A549 treated with CORT108297 at 1 μM for 4 hours (cell line): ENCODE measurements at places on chromosomes 7 and 10. TPM values are rescaled to one million over a fixed set of nuclear protein-coding genes. Genes with fewer than 3 reads are reported as not detected.

The CDHR1 gene
- total RNA-seq, result 0.05 to 0.19 TPM (median 0.13 TPM) in 4 of 5 replicates, not detected in the other

The ERCC6 gene
- total RNA-seq, result 5.0 to 7.3 TPM (median 5.7 TPM) in 5 replicates

The FBXL13 gene
- 0.26 to 0.88 TPM (median 0.61 TPM) in 5 replicates for total RNA-seq

The CALHM3 gene
- total RNA-seq, result 0.45 to 0.74 TPM (median 0.49 TPM) in 5 replicates

The H2BK1 gene
- not detected in 5 replicates for total RNA-seq

The PRPS1L1 gene
- total RNA-seq, result not detected in 5 replicates

The HMX3 gene
- total RNA-seq, result 0.09 TPM in 1 of 5 replicates, not detected in the others

The KLLN gene
- 0.43 to 0.66 TPM (median 0.52 TPM) in 5 replicates for total RNA-seq

The CTTNBP2 gene
- 0.21 to 0.92 TPM (median 0.41 TPM) in 5 replicates for total RNA-seq

The ABCA13 gene
- 0.01 to 0.16 TPM (median 0.08 TPM) in 5 replicates for total RNA-seq

The PNLIP gene
- not detected in 5 replicates for total RNA-seq

The MYOZ1 gene
- not detected in 5 replicates for total RNA-seq

The PARD3 gene
- total RNA-seq, result 57.0 to 88.0 TPM (median 71.0 TPM) in 5 replicates

The LIPA gene
- 42.6 to 54.6 TPM (median 44.5 TPM) in 5 replicates for total RNA-seq

The LYZL1 gene
- not detected in 5 replicates for total RNA-seq

The GPRIN2 gene
- total RNA-seq, result 26.2 to 47.1 TPM (median 37.6 TPM) in 5 replicates

The MOGAT3 gene
- not detected in 5 replicates for total RNA-seq

The ANKRD30A gene
- total RNA-seq, result 0.52 to 0.94 TPM (median 0.72 TPM) in 5 replicates

The CPN1 gene
- 0.14 to 0.32 TPM (median 0.23 TPM) in 5 replicates for total RNA-seq

The FAM13C gene
- 0.06 to 0.23 TPM (median 0.09 TPM) in 5 replicates for total RNA-seq

The CUEDC2 gene
- total RNA-seq, result 61.2 to 73.2 TPM (median 66.7 TPM) in 5 replicates

The IGFBP1 gene
- total RNA-seq, result 25.4 to 42.0 TPM (median 34.7 TPM) in 5 replicates

The GNG11 gene
- 34.6 to 38.9 TPM (median 35.4 TPM) in 5 replicates for total RNA-seq

The C10orf53 gene
- not detected in 5 replicates for total RNA-seq

The ELMO1 gene
- 1.6 to 2.3 TPM (median 1.8 TPM) in 5 replicates for total RNA-seq

The TMEM139 gene
- total RNA-seq, result 0.75 to 1.4 TPM (median 1.2 TPM) in 5 replicates

The TMEM225B gene
- 0.78 to 1.5 TPM (median 1.3 TPM) in 5 replicates for total RNA-seq

The RHOBTB1 gene
- total RNA-seq, result 6.4 to 8.6 TPM (median 8.1 TPM) in 5 replicates

The ERVW-1 gene
- total RNA-seq, result 0.09 TPM in 1 of 5 replicates, not detected in the others

The DNAJB6 gene
- 82.0 to 167 TPM (median 101 TPM) in 5 replicates for total RNA-seq

The CACNA2D1 gene
- 5.7 to 8.8 TPM (median 7.9 TPM) in 5 replicates for total RNA-seq

The NDUFA5 gene
- 30.1 to 51.6 TPM (median 31.3 TPM) in 5 replicates for total RNA-seq

The FGFBP3 gene
- total RNA-seq, result 1.7 to 3.0 TPM (median 2.7 TPM) in 5 replicates

The DNAJC30 gene
- 7.5 to 10.5 TPM (median 10.2 TPM) in 5 replicates for total RNA-seq

The EBLN1 gene
- 0.07 to 0.21 TPM in 2 of 5 replicates, not detected in the others for total RNA-seq

The ACTR1A gene
- total RNA-seq, result 84.4 to 101 TPM (median 91.9 TPM) in 5 replicates

The PSMC2 gene
- total RNA-seq, result 150 to 206 TPM (median 151 TPM) in 5 replicates

The HOGA1 gene
- total RNA-seq, result 0.76 to 1.8 TPM (median 1.1 TPM) in 5 replicates

The CFAP58 gene
- total RNA-seq, result 0.07 to 0.16 TPM (median 0.13 TPM) in 5 replicates

The PILRB gene
- total RNA-seq, result 24.2 to 37.8 TPM (median 30.9 TPM) in 5 replicates
